Activated CD4-positive, alpha-beta memory T cell treated with anti-CD3 and anti-CD28 coated beads, Interleukin-2, amount 10 ng/mL, durations not matched to agents 7 days and 5 days (primary cell): ENCODE measurements at places on chromosomes 3 and 15. TPM values are rescaled to one million over a fixed set of nuclear protein-coding genes. Genes with fewer than 3 reads are reported as not detected.

- no peak for DNase-seq
- H3K4me1 ChIP-seq = no peaks in the 10 kb centered on the region
- H3K27me3 ChIP-seq = peaks cover 3% of the 10 kb centered on the region
- no peak overlapping the region for H3K27ac ChIP-seq
- H3K36me3 ChIP-seq = no peaks in the 10 kb centered on the region
Observed at GRCh38 chr3:31836131-31837075, 144.7 kb downstream of the OSBPL10 start.

Gene PEX11A
- 2.8 TPM for total RNA-seq

Gene ASB14
- not detected for total RNA-seq

Gene SUCNR1
- not detected for total RNA-seq
